ENCODE measurements at places on chromosomes 12 and 14.
A peak's percentile ranks its signal among the peaks of the same experiment; 100 is the strongest.

- DNase-seq = peak; percentile 30
Observed at GRCh38 chr14:72519543-72519942, 374.4 kb downstream of the DPF3 start.

DNA sequence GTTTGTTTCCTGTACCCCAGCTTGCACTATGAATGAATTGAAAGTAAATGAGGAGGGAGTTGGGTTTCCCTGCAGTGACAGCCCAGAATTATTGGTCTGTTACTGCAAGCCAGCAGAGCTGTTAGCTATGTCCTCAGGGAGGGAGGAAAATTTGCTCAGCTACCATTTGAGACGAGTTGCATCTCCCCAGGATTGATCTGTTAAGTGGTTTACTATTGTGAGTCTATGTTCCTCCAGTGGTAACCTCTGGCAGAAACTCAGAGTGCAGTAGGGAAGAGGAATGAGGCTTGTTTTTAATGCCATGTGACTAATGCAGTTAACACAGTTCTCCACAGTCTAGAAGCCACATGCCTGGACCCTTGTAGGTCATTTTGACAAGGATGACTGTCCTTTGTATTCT is 173.9 kb downstream of the SLC15A4 start:
- no peak for DNase-seq

DNA sequence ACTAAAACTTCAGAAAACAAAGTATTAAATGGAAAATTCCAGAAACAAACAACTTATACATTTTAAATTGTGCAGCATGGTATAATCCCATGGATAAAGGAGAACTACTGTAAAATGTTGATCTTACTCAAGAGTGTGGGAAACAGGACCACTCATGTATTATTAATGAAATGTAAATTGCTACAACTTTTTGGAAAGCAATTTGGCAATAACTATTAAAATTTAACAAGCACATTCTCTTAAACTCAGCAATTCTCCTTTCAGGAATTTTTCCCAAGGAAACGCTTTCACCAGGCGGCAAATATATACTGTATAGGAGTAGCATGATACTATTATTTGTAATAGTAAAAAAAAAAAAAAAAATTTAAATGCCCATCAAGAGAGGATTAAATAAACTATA is 284.5 kb upstream of the AMIGO2 start:
- no peak for DNase-seq

GRCh38 chr14:60622210-60622916 is 26.9 kb downstream of the SIX1 start:
- DNase-seq = no peak

DNA sequence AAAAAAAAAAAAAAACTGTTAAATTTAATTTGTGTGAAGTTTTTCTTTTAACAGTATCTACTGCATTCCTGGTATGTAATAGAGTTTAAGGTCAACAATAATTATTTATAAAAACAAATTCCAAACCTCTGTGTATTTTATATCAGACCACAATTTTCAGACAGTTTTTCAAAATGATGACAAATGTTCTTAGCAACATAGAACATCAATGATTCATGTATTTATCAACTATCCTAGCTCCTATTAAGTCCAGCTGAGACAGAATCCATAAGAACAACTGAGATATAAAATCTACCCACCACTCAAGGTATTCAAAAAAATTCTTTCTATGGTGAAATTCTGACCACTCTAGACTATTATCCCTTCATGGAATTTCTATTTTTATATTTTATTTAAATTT is 144.5 kb downstream of the EPS8 start:
- DNase-seq = no peak

GRCh38 chr12:88684170-88684569 is 103.9 kb upstream of the KITLG start:
- no peak for DNase-seq

GRCh38 chr12:5593086-5593485 is 161.2 kb downstream of the NTF3 start:
- DNase-seq = no peak

- DNase-seq = peak; percentile 44
Observed at GRCh38 chr14:99687284-99688209, 3.4 kb downstream of the CYP46A1 start.

- no peak for DNase-seq
Observed at GRCh38 chr14:22422238-22422637, 166.8 kb downstream of the DAD1 start.

- DNase-seq = no peak
Observed at GRCh38 chr14:74645756-74646470, 33.9 kb upstream of the LTBP2 start.

GRCh38 chr12:54279227-54279631 is 693 bp downstream of the CBX5 start:
- DNase-seq = no peak

GRCh38 chr12:49662998-49663843 is 39.9 kb downstream of the PRPF40B start:
- peak; percentile 78 for DNase-seq

GRCh38 chr12:107845226-107845979 is 70.9 kb downstream of the ASCL4 start:
- DNase-seq = no peak

DNA sequence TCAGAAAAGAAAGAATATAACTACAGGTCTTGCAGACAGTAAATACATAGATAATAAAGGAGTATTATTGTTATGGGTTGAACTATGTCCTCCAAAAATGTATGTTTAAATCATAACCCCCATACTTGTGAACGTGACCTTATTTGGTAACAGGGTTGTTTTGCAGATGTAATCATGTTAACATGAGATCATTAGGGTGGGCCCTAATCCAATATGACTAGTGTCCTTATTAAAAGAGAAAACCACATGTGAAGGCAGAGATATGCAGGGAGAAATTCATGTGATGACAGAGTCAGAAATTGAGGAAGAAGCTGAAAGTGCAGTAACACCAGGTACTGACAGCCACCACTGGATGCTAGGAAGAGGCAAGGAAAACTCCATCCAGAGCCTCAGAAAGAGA is 29.0 kb downstream of the MAGOHB start:
- no peak for DNase-seq

DNA sequence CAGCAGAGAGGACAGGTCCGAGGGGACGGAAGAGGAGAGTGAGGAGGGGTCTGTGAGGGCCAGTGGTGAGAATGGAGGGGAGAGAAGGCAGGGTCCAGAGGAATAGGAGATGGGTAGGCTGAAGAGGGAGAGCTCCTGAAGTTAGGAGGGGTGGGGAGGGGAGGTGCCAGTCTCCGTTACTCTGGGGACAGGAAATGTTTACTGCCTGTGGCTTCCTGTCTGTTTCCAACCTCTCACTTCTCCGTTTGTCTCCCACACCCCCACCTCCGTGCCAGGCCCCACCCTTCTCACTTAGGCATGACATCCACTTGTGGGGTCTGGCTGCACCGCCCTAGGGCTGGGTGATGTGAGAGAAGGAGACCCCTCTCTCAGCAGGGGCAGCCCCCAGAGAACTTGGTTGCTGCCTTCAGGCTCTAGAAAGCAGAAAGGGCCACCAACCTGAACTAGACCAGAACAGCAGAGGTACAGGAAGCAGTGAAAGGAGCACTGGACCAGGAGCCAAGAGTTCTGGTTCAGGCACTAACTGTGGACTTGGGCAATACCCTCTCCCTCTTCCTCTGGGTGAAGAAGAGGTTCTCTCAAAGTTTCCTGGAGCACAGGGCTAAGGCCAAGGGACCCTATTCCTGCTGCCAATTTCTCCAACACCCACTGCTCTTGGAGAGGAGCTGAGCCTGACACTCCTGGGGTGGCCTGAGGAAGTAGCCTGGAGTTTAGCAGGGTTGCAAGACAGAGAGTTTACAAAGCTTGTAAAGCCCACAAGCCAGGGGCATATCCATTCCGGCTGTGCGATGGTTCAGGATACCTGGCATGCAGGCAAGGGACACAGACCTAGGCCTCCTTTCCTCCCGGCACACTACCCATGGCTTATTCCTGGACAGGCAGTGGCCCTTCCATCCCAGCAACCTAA is 5.5 kb downstream of the ITGA5 start:
- peak; percentile 65 for DNase-seq

DNA sequence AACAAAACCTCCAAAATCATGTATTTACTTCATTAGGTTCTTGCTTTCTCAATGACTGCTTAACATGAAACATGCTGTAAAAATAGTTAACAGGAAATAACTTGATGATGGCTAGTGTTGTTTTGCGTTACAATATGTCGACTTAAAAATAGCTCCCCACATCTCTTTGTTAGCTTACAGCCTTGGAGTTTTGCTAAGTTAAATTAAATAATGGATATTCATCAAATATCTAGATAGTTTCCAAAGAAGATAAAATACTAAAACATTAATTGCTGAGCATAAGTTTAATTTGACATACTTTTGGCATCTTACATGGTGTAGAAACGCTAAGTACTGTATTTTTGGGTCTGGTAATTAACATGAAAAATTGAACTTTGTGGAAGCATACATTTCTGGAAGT is 500.6 kb upstream of the NOVA1 start:
- no peak for DNase-seq

- DNase-seq = no peak
Observed at GRCh38 chr12:10320643-10321042, 13.0 kb downstream of the KLRD1 start.

GRCh38 chr12:25107920-25108319 is 87.0 kb downstream of the DNAI7 start:
- no peak for DNase-seq

DNA sequence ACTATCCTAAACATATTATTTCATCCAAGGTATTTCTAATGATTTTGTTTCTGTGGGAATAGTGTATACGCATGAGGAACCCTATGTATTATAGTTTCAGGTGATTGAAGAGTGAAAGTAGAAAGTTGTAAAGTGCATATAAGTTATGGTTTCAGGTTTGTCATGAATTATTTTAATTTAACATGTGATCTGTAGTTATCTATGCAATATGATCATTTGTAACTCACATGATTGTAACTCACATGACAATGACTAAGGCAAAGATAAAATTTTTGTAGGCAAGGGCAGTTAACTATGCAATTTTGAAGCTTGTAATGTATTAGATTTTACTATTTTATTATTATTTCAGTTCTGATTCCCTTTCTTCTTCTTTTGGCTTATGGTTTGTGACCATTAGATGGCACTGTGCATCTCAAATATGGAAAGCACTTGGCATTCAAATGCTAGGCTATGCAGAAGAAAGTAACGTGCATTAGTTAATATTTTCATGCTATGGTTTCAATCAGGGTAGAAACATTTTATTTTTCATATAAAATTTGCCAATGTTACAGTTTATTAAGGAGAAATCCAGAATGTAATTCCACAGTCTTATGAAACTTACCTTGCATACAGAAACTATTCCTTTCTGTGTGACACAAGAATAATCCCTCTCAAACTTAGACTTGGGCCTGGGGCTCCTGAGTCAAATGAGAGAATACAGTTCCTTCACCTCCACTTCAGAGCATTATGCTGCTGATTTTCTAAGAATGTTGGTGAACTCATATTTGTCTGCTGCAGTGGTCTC is 15.8 kb upstream of the TMEM30B start:
- DNase-seq = no peak

DNA sequence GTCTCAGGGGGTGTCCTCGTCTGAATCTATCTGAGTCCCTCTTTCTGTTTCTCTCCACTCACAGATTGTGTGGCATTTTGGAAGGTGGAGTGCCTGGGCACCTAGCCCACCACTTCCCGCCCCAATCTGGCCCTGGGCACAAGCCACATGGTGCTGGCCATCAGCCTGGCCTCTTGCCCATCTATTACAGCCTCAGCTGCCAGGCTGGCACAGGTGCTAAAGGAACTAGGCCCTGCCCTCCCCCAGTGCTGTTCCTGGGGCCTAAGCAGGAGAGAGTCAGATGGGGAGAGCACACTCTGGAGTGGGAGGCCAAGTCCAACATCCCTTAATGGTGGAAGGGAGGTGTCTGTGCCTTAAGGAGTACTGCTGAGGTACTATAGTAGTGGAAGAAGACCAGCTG is 8.3 kb upstream of the CALCOCO1 start:
- no peak for DNase-seq

- no peak for DNase-seq
Observed at GRCh38 chr14:83147006-83147405, 1613.4 kb upstream of the SEL1L start.

DNA sequence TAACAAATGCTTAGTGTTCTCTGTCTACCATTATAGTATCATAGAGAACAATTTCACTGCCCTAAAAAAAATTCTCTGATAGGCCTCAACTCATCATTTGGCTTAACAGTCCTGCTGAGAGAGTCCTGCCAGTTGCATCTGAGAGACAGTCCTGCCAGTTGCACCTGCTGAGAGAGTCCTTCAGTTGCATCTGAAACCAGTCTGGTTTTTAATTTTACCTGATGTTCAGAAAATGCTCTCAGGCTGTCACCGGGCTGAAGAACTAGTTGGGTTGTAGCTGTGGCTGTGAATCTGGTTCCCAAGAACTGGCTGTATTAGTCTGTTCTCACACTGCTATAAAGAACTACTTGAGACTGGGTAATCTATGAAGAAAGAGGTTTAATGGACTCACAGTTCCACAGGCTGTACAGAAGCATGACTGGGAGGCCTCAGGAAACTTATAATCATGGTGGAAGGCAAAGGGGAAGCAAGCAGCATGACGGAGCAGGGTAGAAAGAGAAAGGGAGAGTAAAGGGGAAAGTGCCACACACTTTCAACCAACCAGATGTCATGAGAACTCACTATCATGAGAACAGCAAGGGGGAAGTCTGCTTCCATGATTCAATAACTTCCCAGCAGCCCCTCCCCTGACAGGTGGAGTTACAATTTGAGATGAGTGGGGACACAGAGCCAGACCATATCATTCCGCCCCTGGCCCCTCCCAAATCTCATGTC is 51.6 kb downstream of the PRKCH start:
- no peak for DNase-seq

GRCh38 chr12:117063162-117063911 is 35.9 kb downstream of the TESC start:
- DNase-seq = peak; percentile 39

Measured in activated CD4-positive, alpha-beta T cell treated with anti-CD3 and anti-CD28 coated beads for 48 hours (primary cell).